ENCODE measurements at places on chromosomes 3 and 15.

DNA sequence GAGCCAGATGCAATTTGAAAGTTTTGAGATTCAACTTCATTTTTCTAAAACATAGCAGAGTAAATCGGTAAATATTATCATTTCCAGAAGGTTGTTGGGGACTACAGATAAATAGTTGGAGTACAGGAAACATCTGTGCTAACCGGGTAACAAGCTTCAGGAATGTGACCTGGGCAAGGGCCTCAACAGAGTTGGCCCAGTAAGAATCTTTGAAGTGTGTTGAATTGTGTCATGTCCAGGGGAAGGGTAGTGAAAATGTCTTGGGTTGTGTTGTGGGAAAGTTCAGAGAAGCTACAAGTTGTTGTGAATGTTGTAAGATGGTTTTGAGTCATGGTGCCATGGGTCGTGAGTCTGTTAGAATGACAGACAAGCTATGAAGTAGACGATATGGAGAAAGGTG, 35.7 kb downstream of the SQOR start:
- no peak for DNase-seq

GRCh38 chr3:176219970-176220369, 977.3 kb downstream of the TBL1XR1 start:
- no peak for DNase-seq

DNA sequence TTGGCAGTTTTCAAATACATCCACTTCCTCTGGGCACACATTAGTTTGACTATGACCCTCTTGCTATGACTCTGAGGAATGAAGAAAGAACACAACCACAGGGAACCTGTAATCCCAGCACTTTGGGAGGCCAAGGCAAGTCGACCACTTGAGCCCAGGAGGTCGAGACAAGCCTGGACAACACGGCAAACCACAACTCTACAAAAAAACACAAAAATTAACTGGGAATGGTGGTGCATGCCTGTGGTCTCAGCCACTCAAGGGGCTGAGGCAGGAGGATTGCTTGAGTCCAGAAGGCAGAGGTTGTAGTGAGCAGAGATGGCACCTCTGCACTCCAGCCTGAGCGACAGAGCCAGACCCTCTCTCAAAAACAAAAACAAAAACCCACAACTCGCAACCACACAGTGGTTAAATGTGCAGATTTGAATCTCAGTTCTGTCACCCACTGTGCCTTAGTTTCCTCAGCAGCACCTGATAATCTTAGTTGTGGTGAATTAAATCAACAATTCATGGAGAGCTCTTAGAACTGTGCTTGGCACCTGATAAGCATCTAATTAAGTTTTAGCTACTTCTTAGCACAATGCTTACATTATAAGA, 65.7 kb downstream of the MYLK start:
- DNase-seq = no peak

DNA sequence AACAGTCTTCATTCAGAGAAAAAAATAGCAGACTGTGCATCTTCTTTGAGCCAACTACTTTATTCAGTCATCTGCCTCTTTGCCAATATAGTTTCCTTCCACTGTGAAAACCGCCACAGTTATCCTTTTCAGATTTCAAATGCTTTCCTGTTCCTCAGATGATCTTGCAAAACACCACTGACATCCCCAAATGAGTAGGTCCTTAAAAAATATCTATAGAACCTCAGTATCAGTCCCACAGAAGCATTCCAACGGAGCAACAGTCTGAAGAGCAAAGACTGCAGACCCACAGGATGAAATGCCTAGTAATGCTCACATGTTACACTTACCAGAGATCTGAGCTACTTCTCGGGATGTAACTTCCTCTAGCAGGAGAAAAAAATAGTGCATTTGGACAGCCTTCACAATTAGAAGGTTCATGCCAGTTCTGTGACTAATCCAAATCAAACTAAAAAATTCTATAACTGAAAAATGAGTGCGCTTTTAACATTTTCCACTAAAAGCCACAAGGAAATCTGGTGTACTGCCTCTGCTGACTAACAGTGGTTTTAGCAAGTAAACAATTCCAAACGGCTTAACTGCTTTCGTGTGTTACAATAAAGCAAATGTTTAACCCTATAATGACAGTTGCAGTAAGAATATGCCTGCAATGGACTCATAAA, at the start of gene ANKRD28:
Gene ANKRD28 (minus strand): TSS at position 338 of the 662 bp plus-strand sequence. CDS start 1,458 bp downstream, outside the sequence.
- peak; percentile 35 for DNase-seq

DNA sequence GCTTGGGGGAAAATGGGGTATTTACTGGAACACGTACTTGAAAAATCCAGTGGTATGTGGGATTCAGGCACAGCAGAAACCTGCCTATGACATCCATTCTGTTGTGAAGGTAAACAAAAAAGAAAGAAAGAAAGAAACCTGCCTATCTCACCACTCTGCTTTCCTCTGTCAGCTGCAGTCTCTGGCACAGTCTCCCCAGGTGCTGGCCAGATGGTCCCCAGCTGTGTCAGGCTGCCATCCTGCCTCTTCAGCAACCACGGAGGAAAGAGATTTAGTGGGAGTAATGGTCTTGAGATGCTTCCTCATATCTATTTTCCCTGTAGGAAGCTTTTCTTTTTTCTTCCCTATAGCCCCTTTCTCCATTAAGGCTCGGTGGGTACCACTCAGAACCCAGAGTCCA, 2.5 kb upstream of the PXYLP1 start:
- no peak for DNase-seq

GRCh38 chr3:142492184-142492583, 44.3 kb upstream of the XRN1 start:
- no peak for DNase-seq
